NCI-H146 (cell line): ENCODE measurements at places on chromosomes 4 and X.
A peak's percentile ranks its signal among the peaks of the same experiment; 100 is the strongest.

- DNase-seq = no peak
Measured at GRCh38 chr4:110075083-110075738, 123.2 kb downstream of the ELOVL6 start.

DNA sequence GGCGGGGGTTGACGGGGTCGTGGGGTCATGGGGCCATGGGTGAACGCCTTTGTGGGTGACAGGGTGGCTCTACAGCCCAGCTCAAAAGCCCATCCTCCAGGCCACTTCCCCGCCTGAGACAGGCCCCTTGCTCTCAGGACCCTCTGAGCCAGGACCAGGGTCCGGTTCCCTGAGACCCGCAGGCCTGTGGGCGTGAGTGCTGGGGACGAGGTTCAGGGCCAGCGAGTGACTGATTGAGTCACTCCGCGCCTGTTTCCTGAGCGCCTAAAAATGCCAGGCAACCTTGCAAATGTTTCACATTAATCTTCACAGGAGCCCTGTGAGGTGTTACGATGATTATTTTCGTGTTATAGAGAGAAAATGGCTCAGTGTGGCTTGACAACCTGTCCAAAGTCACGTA, 97.8 kb downstream of the ZNF674 start:
- DNase-seq = no peak

DNA sequence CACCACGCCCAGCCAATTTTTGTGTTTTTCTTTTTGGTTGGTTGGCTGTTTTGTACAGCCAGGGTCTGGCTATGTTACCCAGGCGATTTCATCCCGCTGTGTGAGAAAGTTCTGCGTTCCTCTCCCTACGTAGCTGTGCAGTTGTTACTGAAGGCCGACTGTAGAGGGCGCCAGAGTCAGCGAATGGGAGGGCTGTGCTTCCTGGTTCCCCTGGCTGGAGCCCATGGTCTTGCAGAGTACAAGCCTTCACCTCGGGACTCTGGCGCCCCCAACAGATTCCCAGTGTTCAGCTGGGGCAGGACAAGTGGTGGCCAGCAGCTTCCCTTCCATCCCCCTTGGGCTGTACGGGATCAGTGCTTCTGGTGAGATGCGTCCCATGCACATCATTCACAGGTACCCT, 5.6 kb upstream of the CT45A1 start:
- peak; percentile 13 for DNase-seq

DNA sequence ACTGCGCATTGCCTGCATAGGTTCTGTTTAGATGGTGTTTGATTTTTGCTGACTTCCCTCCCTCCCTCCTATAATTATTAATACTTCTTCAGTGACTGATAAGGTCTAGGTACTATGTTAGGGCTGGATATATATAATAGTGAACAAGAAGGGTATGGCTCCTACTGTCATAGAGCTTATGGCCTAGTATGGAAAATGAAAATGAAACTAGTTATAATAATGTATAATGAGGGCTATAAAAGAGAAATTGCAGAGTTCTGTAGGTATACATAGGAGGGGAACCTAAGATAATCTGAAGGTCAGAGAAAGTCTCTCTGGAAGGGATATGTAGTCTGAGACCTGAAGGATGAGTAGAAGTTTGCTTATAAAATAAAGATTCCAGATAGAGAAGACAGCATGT, 102.1 kb downstream of the DCK start:
- DNase-seq = no peak

GRCh38 chr4:180009316-180009715, 2233.9 kb upstream of the TENM3 start:
- DNase-seq = no peak

DNA sequence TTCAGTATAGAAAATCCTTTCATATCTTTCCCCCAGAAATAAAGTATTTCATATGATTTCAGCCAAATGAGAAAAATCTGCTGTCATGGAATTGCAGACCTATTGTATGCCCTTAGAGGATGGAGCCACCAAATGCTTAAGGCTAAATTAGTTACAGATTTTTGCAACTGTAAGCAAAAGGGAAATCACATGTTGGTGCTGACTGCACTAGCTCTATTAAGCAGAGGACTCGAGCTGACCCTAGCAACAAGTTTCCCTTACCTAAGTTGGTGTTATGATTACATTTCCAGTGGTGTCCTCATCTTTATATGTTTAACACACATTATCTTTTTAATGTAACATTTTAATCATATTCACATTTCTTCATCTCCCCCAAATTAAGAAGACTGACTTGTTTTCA, 58.3 kb upstream of the DOCK11 start:
- no peak for DNase-seq

DNA sequence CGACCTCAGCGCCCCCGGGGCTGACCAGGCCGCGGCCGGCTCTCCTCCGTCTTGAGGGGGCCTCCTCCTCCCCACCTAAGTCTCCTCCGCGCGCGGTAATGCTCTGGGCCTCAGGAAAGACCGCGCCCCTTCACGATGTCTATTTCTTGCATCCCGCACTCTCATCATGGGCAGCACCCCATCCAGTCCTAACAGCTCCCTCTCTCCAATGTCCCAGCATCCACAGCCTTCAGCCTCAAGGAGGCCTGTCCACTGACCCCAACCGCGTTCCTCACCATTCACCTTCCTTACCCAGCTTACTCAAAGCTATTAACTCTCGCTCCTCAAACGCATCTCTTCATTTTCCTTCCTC, 77.5 kb downstream of the MAGED4 start:
- DNase-seq = no peak

DNA sequence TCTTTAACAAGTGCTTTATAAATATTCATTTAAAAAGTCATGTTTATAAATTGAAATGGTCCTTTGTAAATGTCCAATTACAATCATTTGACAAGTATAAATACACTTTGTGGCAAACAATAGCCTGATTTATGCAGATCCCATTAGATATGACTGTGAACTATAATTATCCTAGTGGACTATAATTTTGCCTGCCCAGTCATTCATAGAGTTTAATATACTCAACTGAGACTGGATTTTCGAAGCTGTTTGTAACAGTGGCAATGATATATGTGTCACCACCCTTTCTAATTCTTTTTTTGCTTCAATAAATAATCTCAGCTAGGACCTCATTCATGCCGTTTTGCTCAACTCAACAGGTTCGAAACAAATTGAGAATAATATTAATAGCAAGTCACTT, 732.0 kb downstream of the PCDH18 start:
- DNase-seq = peak; percentile 60

DNA sequence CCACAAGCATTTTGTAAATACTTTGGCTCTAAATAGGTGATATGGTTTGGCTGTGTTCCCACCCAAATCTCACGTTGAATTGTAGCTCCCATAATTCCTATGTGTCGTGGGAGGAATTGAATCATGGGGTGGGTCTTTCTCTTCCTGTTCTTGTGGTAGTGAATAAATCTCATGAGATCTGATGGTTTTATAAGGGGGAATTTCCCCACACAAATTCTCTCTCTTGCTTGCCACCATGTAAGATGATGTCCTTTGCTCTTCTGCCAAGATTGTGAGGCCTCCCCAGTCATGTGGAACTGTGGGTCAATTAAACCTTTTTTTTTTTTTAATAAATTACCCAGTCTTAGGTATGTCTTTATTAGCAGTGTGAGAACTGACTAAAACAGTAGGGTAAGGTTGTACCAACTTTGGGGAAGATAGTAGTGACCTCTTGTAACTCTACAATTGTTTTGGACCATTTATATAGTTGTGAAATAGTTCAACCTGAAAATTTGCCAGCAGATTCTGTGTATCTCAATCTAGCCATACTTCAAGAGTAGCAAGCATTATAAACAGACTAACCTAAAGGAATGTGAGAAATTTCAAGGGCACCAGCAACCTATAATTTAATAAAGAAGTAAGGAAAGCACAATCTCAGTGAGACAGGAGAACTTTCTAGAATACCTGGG, 727.8 kb downstream of the GRID2 start:
- DNase-seq = no peak

GRCh38 chr4:25860586-25861279, 2.1 kb downstream of the SEL1L3 start:
- no peak for DNase-seq

GRCh38 chr4:14478504-14478903, 523.8 kb upstream of the CPEB2 start:
- DNase-seq = no peak

DNA sequence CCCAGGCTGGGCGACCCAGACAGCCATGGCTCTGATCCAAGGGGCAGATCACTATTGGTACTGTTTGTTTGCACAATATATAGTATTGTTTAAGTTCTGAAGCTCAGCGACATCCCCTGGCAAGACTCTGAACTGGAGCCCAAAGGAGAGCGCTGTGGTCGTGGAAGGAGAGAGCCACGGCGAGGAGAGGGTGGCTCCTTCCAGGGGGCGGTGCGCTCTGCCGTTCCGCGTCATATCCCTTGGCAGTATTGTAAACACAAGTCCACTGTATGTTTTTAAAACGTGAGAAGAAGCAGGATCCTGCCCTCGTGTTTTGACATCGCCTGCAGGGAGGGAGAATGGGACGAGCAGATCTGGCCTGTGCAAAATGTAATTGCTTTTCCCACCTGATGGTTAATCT, 185.5 kb downstream of the RAB28 start:
- no peak for DNase-seq

DNA sequence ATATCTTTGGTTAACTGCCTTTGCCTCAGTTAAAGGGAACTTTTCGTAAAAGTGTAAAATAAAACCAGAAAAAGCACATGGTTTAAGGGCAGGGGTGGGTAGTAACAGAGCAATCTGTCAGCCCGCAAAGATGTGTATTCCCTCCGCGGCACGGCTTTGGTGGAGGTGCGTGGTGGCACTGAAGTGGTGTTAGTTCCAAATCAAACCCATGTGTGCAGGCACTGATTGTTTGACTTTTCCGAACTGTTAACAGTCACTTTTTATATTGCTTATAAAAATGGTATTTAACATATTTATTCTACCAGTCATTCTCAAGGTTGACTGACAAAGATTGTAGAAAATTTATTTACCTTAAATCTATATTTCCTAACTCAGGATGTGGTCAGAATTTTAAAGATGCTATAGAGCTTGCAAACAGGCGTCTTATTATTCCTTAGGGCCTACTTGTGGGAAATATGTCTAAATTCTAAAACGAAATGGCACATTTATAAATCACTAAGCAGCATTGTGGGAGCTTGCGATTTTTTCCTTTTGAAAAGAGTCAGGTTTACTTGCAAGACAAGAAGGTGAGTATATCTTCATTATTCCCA, 272.7 kb upstream of the PCDH18 start:
- no peak for DNase-seq

DNA sequence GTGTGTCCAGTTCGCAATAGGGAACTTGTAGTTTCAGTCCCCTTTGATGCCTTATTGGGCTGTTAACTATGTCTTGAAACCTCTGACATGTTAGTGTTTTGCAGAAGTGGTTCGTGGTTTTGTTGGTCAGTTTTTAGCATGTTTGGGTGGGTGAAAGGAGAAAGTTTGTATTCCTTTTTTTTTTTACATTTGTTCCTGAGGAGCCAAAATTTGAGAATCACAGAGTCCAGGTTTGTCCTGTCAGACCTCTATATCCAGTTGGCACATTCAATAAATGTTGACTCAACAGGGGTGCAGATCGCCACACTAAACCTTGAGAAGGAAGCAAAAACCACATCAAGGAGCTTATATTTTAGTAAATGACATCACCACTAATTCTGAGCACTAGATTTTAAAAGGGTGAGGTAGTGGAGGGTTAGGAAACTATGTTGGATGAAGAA, 26.2 kb downstream of the DLG3 start:
- DNase-seq = no peak

DNA sequence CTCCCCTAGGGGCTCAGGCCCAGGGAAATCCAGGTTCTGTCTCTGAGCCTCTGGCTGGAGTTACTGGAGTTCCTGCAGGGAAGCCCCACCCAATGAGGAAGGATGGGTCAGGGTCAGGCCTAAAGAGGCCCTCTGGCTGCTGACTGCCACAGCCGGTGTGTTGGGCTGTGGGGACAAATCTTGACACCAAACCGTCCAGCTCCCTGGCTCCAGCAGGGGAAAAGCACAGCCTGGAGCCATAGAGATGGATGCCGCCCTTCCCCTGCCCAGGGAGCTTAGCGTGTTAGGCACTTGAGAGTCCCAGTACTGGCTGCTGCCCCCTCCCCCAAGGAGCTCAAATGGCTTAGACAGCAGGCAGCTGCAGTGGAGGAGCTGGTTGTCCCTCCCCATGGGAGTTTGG, 321.3 kb upstream of the LCORL start:
- DNase-seq = no peak

GRCh38 chrX:48715072-48715471, 18.5 kb downstream of the SUV39H1 start:
- no peak for DNase-seq

GRCh38 chrX:133781174-133781573, 204.2 kb downstream of the GPC3 start:
- no peak for DNase-seq

- DNase-seq = no peak
Measured at GRCh38 chr4:137923494-137923893, 318.7 kb downstream of the SLC7A11 start.

GRCh38 chr4:184400375-184400870, 73.9 kb downstream of the IRF2 start:
- DNase-seq = no peak

DNA sequence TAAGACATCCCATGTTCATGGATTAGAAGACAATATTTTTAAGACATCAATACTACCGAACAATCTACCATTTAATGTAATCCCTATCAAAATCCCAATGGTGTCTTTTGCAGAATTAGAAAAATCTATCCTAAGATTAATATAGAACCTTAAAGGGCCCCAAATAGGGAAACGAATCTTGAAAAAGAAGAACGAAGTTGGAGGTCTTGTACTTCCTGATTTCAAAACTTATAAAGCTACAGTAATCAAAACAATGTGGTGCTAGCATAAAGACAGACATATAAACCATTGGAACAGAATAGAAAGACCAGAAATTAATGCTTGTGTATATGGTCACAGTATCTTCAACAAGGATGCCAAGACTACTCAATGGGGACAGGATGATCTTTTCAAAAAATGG, 42.0 kb downstream of the CENPE start:
- DNase-seq = no peak

- no peak for DNase-seq
Measured at GRCh38 chr4:129113919-129114318, 18.0 kb downstream of the C4orf33 start.

DNA sequence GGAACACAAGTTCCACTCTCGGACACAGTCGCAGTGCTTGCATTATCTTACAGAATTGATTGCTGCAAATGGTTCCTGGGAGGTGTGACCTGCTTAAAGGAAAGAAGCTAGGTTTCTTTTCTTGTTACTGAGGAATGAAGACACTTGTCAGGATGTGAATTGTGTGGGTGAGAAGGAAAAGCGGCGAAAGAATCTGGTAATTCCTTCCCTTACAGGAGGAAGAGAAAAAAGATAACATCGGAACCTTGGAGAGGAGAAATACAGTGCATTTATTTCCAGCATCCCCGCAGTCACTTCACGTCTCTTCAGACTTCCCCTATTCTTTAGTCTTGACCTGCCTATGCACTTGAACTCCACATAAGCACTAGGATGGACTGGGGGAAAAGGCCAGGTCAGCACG, 389 bp upstream of the CCSER1 start:
- no peak for DNase-seq

GRCh38 chrX:51891821-51892551, 1.4 kb upstream of the MAGED1 start:
- no peak for DNase-seq

GRCh38 chr4:98341309-98341708, 80.1 kb downstream of the RAP1GDS1 start:
- no peak for DNase-seq

- peak; percentile 52 for DNase-seq
Measured at GRCh38 chrX:102950908-102951866, 14.1 kb downstream of the RAB40AL start.
